A549 treated with RU486 at 1 μM for 4 hours (cell line): ENCODE measurements at places on chromosomes 6 and 20. TPM values are rescaled to one million over a fixed set of nuclear protein-coding genes. Genes with fewer than 3 reads are reported as not detected.

The MAP3K5 gene
- total RNA-seq, result 2.0 to 3.1 TPM (median 2.8 TPM) in 5 replicates

The SRXN1 gene
- total RNA-seq, result 266 to 333 TPM (median 278 TPM) in 5 replicates

The RAD21L1 gene
- not detected in 5 replicates for total RNA-seq

The PACSIN1 gene
- total RNA-seq, result 0.03 to 0.09 TPM (median 0.07 TPM) in 4 of 5 replicates, not detected in the other

The RAMACL gene
- total RNA-seq, result 0.09 to 0.18 TPM in 2 of 5 replicates, not detected in the others

The PNPLA1 gene
- total RNA-seq, result not detected in 5 replicates

The HLA-G gene
- 0.13 TPM in 1 of 5 replicates, not detected in the others for total RNA-seq

The ANKEF1 gene
- total RNA-seq, result 6.7 to 8.4 TPM (median 7.4 TPM) in 5 replicates

The PDYN gene
- total RNA-seq, result 0.06 TPM in 1 of 5 replicates, not detected in the others

The DYNLT1 gene
- 99.3 to 141 TPM (median 101 TPM) in 5 replicates for total RNA-seq

The NKAIN4 gene
- total RNA-seq, result 5.9 to 9.6 TPM (median 6.4 TPM) in 5 replicates

The BPIFA1 gene
- not detected in 5 replicates for total RNA-seq

The SIGLEC1 gene
- total RNA-seq, result not detected in 5 replicates

The LPA gene
- 0.09 to 0.10 TPM in 2 of 5 replicates, not detected in the others for total RNA-seq
